Thymus (tissue), 14 donors: ENCODE measurements at places on chromosomes 5 and 9. TPM values are rescaled to one million over a fixed set of nuclear protein-coding genes. Genes with fewer than 3 reads are reported as not detected.

DNA sequence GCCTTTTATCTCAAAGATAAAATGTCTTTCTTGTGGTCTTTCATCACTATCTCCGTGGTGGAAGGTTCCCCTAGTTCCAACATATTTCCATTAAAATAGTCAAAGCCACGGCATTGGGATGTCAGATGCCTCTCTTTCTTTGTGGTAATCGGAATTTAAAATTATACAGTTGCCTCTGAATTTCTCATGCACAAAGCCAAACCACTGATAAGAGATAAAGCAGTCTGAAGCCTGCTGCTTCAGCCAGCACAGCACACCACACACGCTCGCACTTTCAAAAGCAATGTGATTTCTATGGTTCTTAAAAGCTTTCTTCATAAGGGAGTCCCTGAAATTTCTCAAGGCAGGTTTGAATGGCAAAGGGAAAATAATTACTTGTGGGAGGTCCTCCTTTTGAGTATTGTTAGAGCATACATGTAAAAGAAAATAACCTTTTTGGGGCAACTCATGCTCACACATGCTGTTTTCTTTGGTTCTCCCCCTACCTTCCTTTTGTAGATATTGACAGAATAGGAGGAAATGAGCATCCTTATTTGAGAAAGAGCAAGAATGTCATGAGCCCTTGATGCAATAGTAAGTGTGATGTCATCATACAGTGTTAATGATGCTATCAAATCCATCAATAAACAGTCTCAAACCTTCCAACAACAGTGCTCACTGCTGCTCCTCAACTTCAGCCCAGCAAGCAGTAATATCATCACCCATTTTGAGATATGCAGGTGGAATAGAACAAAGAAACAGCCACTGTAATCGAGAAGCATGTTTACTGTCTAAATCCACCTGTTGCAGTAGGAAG, 85.7 kb upstream of the PPP1R2B start:
- DNase-seq = no peak

The OCLN gene
- polyA plus RNA-seq = 7.4 TPM

GRCh38 chr5:102561894-102562760, 63.3 kb upstream of the SLCO6A1 start:
- no peak for DNase-seq

- no peak for DNase-seq
These were observed 31.8 kb upstream of the NEK6 start for GRCh38 chr9:124225945-124226344.

- DNase-seq = no peak
These were observed 6.6 kb downstream of the ITK start for GRCh38 chr5:157187046-157187754.

DNA sequence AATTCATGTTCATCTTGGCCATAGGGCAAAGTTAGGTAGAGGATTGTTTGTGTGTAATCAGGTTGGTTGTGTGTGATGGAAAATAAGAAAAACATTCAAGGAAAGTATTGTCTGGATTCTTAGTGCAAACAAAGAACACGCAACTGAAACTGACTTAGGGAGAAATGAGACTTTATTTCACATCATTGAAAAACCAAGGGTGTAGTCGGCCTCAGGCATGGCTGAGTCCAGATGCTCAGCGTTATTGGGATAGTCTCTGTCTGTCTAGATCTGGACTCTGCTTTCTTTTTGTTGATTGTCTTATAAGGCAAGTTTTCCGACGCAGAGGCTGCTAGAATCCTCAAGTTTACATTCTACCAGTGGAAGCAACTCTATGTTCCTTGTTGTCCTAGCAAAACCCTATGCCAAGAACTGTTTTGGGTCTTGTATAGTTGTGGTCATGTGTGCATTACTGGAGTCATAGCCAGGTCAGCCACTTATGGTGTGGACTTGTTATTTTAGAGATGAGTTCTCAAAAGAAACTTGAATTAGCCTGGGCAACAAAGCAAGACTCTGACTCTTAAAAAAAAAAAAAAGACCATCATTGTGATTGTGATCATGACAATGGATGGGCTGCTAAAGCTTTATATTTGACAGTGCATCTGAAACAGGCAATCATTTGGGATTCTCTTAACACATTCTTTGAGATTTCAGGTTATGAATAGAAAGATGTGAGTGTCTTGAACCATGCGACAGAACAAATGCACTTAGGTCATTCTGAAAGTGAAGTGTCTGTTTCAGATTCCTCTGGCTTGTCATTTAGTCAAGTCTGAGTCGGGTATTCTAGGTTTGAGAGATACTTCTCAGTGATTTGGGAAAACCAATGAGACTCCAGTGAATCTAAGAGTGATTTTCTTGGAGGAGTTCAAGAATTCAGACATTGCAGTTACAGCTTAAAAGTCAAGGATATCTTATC, 82.6 kb downstream of the DOCK2 start:
- no peak for DNase-seq

The GPR151 gene
- 0.07 TPM for polyA plus RNA-seq

GRCh38 chr9:35908504-35909125, 675 bp upstream of the SPAAR start:
- DNase-seq = no peak

The ADRA1B gene
- 0.18 TPM for polyA plus RNA-seq

- no peak for DNase-seq
These were observed 76.4 kb downstream of the ESM1 start for GRCh38 chr5:54908774-54909525.

The C1QTNF2 gene
- polyA plus RNA-seq = 0.46 TPM

GRCh38 chr9:106953174-106953573, 90.2 kb downstream of the ZNF462 start:
- no peak for DNase-seq

DNA sequence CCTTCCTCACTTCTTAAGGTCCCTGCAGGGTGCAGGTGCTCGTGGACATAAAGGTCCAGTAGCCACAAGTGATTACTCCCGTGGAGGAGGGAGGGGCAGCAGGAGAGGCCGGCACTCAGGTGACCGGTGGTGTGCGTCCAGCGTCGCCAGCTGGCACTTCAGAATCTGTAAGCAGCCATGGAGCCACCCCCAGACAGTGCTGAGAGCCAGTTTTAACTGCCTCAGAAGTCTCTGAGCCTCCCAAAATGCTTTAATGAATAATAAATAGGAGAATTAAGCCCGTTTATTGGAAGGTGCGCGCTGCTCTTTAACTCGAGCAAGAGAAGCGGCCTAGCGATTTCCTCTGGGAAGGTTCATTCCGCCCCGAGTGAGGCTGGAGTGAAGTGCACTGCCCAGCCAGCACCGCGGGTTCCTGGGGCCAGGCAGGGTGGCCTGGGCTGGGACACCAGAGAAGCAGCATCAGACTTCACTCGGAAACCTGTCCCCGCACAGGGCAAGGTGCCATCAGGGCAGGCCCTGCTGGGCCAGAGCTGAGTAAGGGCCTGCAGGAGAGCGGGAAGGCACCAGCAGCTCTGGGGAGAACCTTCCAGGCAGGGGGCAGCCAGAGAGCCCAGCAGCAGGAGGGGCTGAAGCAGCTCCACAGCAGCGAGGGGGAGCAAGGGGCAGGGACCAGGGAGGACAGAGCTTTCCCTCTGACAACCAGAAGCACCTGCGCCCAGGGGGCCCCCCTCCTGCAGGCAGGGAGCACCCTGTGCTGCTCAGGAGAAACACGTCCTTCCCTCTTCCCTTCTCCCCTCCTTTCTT, 61.2 kb downstream of the VAV2 start:
- DNase-seq = no peak

- DNase-seq = no peak
These were observed 123.3 kb upstream of the SLC12A2 start for GRCh38 chr5:127960270-127960691.

The TAF11L5 gene
- polyA plus RNA-seq = not detected

DNA sequence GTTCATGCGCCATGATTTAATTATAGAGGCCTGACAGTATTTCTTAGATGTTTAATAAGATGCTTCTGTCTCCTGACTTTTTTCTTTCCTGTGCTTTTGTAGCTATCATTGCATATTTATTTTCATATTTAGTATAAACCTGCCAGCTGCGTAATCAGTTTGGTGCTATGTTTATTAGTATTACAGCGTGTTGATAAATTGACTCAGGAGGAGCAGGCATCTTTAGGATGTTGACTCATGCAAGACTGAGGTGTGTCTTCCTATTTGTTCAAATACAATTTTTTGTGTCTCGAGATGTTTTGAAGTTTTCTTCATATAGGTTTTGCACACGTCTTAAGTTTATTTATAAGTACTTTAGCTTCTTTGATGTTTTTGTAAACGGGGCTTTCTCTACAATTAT, 35.9 kb upstream of the EXOC3 start:
- no peak for DNase-seq

DNA sequence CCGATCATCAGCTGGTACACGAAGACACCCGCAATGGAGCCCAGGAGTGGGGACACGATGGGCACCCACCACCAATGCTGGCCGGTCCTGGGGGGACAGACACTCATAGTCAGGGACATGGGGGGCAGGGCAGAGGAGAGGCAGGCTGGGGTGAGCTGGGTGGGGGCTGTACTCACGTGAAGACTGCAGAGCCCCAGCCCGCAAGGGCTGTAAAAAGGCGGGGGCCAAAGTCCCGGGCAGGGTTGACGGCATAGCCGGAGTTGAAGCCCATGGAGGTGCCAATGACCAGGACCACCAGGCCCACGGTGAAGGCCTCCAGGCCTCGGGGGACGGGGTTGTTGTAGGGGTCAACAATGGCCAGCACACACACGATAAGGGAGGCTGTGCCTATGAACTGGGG, 5.3 kb downstream of the AQP3 start:
- no peak for DNase-seq

- no peak for DNase-seq
These were observed 2.9 kb upstream of the MYOZ3 start for GRCh38 chr5:150658121-150658520.

GRCh38 chr5:6594066-6594465, 38.8 kb downstream of the NSUN2 start:
- no peak for DNase-seq

- DNase-seq = no peak
These were observed 55.2 kb upstream of the AFAP1L1 start for GRCh38 chr5:149216496-149216895.

DNA sequence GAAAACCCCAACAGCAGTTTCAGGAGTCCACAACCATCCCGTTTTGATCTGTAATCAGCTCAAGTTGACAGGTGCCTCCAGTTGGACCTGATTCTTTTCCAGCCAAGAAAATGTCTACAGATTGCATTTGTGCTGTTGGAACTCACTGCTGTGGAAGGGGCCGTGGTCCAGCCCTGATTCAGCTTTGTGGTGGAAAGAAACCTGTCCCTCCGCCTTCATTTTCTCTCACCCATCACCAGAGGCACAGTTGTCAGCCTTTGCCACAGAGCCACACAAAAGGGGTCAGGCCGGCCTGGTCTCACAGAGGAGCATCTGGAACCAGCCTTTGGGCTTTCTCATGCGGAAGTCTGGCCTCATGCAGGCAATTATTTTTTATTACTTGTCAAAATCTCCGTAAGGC, 483.6 kb downstream of the GADD45G start:
- no peak for DNase-seq
